Body of pancreas (tissue), 4 donors: ENCODE measurements at places on chromosomes 12 and 14.

- DNase-seq, result no peak
Measured at GRCh38 chr14:30928462-30928861, 54.1 kb downstream of the COCH start.

- no peak for DNase-seq
Measured at GRCh38 chr14:53389202-53389601, 236.1 kb upstream of the DDHD1 start.

DNA sequence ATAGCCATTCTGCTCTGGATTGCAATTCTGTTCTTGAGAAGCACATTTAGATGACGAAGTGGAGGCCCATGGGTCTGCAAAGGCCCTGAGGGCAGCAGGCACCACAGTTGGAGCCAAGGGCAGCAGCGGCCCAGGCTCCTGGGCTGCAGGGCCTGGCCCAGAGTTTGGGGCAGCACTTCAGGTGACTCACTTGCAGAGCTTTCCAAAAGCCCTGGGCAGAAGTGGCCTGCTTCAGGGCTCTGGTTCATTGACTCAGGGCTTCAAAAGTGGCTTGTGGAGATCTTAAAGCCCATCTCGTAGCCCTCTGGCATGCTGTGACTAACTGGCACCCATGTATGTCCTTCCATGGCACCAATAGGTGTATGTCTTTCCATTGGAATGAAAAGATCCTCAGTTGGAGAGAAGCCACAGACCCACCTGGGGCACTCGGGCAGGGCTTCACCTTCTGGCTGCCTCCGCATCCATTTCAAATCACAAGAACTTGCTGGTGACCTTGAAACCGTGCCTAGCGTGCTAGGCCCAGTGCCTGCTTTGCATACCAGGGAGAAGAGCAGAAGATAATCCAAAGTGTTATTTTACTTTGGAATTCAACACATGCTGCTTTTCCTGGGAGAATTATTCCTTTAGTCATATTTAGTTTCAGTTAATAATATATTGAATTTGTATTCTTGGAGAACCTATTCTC is 106.7 kb downstream of the PRMT8 start:
- no peak for DNase-seq

- no peak for DNase-seq
Measured at GRCh38 chr12:76568130-76568529, 8.6 kb upstream of the OSBPL8 start.

GRCh38 chr14:51596488-51597117 is 55.1 kb upstream of the FRMD6 start:
- no peak for DNase-seq

GRCh38 chr14:23663127-23663526 is 27.0 kb downstream of the DHRS2 start:
- no peak for DNase-seq

DNA sequence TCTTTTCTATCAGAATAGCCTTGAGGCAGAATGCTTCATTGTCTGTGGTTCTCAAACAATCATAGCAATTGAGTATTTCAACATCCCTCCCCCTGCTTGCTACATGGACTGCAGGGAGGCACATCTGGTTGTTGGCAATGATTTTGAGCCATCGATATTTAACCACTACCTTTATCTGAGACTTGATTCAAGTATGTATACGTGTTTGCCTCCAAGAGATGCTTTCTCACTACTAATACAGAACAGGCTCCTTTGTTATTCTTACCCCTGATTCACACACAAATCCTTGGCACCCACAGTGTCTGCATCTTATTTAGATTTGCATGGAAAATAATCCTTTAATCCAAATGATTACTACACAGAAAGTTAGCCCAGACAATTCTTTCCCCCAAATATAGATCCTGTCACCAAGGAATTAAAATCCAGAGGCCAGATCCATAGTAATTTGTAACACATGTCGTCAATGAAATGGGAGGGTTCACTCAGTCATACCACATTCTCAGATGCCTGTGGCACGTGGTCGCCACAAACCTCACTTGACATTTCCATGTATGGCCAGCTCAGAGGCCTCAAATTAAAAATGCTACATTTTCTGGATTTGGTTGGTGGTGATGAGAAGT is 199.3 kb downstream of the ITPR2 start:
- DNase-seq, result no peak

DNA sequence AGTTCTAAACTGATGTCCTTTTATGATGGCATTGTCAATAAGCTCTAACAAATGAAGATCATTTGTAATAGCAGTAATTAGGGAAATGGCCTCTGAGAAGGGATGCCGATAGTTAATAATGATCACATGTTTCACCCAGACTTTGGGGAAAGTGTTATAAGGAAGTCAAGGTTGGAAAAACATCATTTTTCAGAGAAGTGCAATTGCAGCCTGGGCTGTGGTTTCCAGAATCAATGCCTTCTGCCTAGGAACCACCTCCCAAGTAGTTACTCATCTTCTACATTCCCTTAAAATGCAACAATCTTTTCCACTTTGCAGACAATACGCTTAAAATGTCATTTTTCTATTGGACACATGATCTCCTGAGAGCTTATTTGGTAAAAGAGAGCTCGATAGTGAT is 879 bp downstream of the EDDM3A start:
- DNase-seq, result no peak

GRCh38 chr14:106507354-106507753 is 981.0 kb downstream of the TMEM121 start:
- DNase-seq, result no peak

DNA sequence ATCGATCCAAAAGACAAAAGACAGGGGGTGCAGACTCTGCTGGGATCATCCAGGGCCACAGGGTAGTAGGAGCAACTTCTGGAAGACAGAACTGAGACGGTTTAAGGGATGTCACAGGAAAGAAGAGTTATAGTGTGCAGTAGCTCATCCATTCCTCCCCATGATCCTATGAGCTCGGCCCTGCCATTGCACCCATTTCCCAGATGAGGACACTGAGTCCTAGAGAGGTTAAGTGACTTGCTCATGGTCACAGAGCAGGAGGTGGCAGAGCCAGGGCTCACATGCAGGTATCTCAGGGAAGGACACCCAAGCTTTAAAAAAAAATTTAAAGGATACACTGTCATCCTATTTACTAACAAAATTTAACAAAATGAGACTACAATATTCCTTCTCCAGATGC is 86.1 kb upstream of the FZD10 start:
- no peak for DNase-seq

- DNase-seq, result no peak
Measured at GRCh38 chr12:121448771-121449315, 48.9 kb downstream of the RNF34 start.

- no peak for DNase-seq
Measured at GRCh38 chr14:98913967-98914650, 357.9 kb downstream of the BCL11B start.

- DNase-seq, result no peak
Measured at GRCh38 chr14:34732802-34733201, 18.4 kb upstream of the CFL2 start.

- DNase-seq, result peak; percentile 80
Measured at GRCh38 chr12:111788178-111788654, 21.5 kb downstream of the ALDH2 start.

GRCh38 chr12:122850695-122851350 is 15.6 kb downstream of the HIP1R start:
- DNase-seq, result no peak

- no peak for DNase-seq
Measured at GRCh38 chr14:85897808-85898207, 367.9 kb downstream of the FLRT2 start.

- DNase-seq, result no peak
Measured at GRCh38 chr12:132524405-132524804, 34.5 kb downstream of the FBRSL1 start.

DNA sequence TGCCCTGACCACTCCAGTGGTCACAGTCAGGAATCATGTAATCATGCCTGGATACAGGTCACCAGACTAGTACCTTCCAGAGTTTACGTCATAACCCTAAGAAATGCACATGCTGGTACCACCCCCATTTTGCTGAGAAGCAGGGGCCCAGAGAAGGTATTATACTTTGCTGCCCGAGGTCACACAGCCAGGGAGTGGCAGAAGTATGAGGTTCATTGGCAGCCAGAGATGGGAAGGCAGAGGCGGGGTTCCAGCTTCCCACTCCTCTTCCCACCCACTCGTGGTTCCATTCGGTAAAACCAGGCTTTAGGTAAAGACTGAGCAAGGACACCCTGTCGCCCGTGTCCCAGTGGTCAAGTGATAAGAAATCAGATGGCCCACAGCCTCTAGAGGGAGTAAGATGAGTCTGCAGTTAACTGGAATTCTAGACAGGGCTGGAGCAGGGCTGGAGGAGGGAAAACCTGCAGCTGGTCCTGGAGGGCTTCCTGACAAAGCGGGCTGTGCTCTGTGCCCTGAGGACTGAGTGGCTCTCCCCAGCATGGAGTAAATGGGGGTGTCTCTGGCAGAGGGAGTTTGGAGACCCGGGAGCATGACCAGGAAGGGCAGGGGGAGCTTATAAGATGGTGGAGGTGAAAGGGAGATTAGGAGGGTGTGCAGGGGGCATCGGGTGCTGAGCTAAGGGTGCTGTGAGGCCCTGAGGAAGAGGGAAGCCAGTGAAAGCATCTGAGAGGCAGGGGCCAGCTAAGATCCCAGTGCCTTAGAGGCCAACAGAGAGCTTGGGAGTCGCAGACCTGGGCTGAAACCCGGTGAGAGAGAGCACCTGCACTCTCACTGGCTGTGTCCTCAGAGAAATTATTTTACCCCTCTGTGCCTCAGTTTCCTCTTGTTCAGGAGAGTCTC is 5.7 kb downstream of the FAM222A start:
- no peak for DNase-seq

DNA sequence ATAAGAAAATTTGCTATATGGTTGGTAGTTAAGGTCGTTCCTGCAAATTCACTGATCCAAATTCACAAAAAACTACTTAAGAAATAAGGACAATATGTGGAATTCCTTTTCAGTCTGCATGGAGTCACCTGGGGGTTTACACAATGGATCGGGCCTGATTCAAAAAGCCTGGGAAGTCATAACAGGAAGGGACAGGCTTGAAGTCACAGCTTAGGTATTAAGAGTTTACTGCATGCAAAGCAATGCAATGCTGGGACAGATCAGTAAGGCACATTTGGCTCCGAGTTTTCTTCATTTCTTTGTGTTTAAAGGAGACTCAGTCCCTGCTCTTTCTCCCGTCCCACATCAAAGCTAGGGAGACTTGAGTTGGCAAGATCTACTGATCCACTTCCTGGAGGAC is 153.3 kb downstream of the NTF3 start:
- no peak for DNase-seq

DNA sequence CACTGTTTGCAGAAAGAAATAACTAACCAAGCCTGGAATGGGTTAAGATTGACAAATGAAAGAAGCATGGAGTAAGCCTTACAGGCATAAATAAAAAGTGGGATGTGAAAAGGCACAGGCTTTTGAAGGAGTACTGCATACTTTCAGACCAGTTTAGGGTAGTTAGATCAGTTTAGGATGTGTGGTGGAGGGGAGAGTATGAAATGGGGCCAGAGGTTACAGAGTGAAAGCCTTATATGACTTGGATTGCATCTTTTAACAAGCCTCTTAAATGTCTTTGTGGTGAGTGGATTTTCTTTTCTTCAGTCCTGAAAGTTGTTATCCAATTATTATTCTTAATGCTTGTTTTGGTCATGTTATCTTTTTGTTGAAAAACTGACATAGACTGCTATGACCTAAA is 52.2 kb upstream of the TRHDE start:
- no peak for DNase-seq

GRCh38 chr12:124171231-124171979 is 123.5 kb upstream of the RFLNA start:
- no peak for DNase-seq

DNA sequence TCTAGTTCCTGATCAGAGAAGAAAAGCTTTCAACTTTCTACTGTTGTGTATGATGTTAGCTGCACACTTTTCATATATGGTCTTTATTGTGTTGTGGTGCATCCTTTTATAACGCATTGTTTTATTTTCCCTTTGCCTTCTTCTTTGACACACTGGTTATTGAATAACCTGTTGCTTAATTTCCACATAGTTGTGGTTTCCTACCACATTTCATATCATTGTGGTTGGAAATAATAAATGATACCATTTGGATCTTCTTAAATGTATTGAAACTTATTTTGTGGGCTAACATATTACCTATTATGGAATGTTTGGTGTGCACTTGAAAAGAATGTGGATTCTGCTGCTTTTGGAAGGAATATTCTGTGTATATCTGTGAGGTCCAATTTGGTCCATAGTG is 64.9 kb downstream of the GPHN start:
- no peak for DNase-seq

GRCh38 chr14:21510735-21511657 is at the start of gene METTL3:
METTL3 (minus strand) TSS chr14:21511340; CDS start chr14:21511223, 117 bp downstream.
- peak; percentile 98 for DNase-seq

DNA sequence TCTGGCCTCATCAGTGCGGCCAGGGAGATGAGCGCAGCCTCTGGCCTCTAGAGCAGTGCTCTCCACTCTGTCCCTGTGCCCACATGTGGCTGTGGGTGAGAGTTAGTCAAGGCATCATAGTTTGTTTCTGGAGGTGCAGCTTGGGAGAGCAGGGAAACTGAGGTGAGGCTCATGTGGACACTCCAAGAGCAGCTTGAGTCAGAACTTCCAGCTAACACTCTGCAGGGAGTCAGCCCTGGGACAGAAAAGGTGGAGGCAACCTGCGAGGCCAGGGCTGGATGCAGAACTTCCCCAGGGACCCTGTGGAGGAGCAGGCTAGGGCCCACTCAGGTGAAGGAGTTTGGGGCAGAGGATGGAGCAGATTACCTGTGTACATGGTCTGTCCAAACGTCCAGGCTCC is 10.8 kb downstream of the ISCA2 start:
- DNase-seq, result no peak

DNA sequence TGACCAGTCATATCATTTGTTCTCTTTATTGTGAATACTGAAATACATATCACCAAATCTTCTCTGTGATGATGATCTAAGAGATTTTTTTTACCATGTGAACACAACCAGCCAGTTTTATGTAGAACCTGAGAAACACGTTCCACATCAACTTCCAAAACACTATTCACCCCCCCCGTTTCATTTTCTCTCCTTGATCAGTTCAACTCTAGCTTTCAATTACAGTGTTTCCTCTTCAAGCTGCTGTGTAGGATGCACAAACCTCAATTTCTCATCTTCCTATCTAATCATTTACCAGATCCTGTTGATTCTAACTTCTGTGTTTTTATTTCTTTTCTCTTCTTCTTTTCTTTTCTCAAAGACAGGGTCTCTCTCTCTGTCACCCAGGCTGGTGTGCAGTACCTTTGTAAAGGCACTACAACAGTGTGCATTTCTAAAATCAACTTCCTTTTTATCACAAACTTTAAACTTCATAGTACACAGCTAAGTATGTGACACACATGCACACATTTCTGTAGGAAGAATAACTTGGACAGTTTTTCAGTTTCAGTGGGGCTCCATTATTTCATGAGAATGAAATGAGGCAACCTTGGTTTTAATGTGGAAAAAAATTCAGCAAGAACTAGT is 149.9 kb upstream of the FBXO33 start:
- no peak for DNase-seq

- no peak for DNase-seq
Measured at GRCh38 chr12:56958422-56958821, 1.0 kb upstream of the RDH16 start.

GRCh38 chr12:93363841-93364297 is 13.9 kb upstream of the NUDT4 start:
- DNase-seq, result no peak

DNA sequence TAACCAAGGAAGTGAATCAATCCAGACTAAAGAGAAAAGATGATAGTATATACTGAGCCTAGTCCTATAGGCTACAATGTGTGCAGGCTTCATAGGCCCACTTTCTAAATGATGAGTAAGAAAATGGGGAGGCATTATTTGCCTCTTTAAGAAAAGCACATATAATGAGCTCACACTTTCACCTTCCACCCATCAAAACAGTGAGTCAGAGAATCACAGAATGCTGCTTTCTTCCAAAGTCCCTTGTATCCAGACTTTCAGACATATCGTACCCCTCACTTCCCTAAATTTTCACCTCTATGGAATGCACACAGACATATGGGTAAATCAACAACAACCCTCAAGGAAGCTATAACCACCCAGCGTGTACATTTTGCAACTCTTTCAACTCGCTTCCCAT is 286.4 kb upstream of the PRKD1 start:
- DNase-seq, result no peak
